ENCODE measurements at places on chromosomes 12 and 14.
A peak's percentile ranks its signal among the peaks of the same experiment; 100 is the strongest.

DNA sequence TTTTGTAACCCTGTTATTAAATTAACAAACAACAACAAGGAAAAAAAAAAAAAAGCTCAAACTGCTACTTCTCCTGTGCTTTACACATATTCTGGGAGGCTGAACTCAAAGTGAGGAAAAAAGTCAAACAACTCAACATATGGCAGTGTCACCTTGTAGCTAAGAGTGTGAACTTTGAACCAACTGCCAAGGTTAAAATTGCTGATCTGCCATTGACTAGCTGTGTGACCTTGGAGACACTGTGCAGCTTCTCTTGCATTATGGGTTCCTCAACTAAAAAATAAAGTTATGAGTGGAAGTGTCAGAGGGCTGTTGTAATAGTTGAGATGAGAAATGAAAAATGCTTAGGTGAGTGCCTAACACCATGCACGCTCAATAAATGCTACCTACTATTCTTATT is 34.2 kb downstream of the STXBP6 start:
- no peak for DNase-seq

- DNase-seq = no peak
Observed at GRCh38 chr14:85911044-85911443, 381.1 kb downstream of the FLRT2 start.

DNA sequence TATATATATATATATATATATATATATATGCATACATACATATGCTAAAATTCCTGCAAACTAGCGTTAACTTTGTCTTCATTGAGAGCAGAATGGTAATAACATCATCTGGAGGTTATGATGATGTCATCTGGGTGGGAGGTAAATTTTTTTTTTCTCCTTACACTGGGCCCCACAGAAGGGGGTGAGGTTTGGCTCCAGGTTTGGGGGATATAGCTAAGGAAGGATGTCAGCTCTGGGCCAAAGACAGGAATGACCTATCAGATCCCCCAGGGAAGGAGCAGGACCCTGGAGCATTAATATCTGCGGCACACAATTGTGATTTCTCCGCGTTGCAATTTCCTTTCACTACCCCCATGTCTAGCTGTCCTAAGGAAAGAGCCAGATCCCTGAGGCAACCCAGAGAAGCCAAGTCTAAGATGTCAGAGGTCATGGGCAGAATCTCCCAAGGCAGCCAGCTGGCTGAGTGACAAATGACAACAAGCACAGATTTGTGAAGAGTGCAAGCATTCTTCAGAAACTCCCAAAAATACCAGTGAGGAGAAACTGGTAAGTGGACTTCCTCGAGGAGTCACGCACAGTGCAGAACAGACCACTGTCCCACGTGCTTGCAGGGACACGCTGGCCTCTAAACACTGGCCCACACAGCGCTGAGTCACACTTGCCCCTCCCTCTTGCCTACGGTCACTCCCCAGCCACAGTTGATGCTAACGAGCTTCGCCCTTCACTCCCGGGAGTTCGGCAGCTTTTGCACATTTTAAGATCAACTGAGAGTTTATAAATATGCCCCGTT is 9.9 kb downstream of the UBC start:
- peak; percentile 46 for DNase-seq

DNA sequence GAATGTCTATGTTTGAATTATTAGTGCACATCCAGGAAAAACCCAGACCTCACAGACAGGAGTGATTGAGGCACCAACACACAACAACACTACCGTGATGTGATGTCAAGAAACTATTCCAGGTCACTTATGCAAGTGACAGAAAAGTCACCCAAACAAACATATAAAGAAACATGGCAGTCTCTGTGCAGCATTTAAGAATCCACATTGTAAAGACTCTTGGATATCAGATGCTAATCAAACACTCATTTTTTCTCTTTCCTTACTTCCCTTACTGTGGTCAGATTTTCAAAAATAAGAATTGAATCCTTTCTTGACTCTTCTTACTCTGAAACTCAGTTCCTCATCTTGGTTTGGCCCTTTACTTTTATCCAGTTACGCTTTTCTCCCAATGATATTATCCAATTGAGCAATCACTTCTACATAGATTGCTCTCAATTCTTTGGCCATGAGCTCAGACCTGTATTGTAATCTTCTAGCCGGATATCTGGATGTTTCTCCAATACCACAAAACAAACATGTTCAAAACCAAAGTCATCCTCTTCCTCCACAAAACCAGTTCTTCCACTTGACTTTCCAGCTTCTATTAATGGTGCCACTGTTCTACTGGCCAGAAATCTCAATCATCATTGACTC is 115.4 kb downstream of the DUSP6 start:
- no peak for DNase-seq

DNA sequence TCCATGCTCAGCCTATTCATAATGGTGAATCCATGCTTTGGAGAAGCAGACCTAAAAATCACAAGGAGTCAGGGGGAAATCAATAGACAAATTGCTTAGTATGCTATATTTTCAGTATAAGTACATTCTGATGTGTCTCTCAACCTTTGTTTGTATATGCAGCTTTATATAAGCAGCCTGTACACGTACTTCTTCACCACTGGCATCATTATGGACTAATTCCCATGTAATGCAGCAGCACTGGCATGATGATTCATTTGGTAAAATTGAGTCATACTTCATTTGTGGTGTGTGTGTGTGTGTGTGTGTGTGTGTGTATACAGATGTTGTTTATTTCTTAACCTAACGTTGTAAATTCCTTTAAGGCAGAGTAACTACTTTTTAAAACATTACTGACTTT is 10.9 kb downstream of the DCP1B start:
- DNase-seq = no peak

DNA sequence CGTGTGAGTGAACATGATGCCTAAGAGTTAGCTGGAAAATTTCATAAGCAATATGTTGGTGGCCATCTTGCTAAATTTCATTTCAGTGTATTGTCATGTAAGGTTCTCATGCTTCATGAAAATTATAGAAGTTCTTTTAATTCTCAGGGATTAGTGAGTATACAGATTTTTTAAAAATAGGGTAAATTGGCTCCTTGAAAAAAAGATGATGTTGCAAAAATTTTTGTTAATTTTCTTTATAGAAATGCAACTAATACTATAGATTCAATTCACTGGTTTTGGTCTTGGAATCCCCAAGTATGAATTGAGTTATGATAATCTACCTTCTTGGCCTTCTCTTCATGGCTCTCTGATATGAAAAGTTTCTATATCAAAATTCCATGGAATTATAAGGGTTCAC is 75.4 kb downstream of the NTN4 start:
- no peak for DNase-seq

DNA sequence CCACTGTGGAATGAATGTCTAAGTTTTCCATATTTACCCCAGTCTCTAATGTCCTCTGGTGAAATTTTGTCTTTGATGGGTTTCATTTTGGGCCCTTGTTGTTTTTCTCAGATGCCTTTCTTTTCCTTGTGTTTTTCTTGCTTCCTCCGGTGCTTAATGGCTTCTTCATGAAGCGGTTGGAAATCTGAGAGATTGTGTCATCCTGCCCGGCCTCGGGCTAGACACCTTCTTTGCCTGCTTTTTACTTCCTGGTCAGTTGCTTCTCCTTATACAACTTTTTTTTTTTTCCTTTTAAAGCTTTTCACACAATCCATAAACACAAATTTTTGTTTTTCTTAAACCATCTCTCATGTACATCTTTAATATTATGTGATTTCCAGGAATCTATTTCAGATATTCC is 7.1 kb downstream of the ETV6 start:
- no peak for DNase-seq

DNA sequence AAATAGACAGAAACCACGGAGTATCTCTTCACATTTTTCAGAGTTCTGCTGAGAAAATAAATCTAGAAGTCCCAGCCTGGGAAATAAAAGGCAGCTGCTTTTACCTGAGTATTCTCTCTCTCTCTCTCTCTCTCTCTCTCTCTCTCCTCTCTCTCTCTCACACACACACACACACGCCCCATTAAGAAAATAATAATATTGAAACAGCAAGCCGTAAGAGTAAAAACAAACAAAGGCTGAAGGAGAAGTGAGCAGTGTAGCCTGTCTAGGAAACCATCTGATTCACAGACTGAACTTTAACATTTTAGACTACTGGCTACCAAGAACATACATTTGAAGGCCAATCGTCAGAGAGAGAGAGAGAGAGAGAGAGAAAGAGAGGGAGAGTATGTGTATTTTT is 8.4 kb downstream of the PTHLH start:
- DNase-seq = no peak

GRCh38 chr12:22408610-22409376 is 74.3 kb upstream of the ST8SIA1 start:
- peak; percentile 2 for DNase-seq

DNA sequence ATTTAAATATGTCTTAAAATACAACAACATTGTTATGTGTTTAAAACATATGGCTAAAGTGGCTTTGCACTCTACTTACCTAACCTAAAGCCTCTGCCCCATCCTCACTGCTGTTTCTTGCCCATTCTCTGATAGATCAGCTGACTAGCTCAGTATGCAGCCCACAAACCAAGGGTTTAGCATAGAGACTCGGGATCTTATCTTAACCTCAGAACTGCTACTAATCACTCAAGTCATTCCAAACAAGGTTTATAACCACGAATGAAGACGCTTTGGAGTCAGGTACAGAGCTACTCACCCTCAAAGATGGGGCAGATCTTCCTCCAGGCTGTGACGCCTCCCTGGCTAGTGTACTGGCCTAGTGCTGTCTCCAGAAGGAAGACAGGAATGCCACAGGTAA is 19.3 kb downstream of the SLC6A13 start:
- no peak for DNase-seq

DNA sequence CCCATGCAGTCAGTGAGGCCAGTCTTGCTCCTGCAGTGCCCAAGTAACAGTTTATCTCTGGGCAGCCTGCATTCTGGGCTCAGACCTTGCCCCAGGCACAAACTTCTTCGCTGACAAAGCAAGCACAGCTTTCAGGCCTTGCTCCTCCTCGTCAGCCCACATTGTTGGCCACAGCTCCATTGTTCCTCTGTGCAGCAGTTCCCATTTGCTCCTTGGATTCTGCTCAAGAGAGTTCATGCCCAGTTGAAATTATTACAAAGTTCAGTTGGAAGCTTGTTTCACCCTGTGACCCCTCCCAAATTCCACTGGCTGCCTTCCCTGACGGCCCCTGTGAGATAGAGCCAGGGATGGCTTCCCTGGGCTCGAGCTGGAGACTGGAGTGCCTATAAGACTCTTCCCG is 163.4 kb upstream of the DDHD1 start:
- no peak for DNase-seq

GRCh38 chr12:117461732-117462131 is 100.3 kb upstream of the NOS1 start:
- no peak for DNase-seq

DNA sequence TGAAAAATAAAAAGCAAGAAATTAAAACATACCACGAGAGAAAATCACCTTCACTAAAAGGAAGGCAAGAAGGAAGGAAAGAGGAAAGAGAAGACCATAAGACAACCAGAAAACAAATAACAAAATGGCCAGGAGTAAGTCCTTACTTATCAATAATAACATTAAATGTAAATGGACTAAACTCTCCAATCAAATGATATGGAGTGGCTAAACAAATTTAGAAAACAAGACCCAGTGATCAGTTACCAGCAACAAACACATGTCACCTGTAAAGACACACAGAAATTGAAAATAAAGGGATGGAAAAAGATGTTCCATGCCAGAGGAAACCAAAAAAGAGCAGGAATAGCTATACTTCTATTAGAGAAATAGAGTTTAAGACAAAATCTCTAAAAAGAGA is 85.0 kb upstream of the SLC38A4 start:
- no peak for DNase-seq

GRCh38 chr12:45638386-45638785 is 91.1 kb upstream of the ARID2 start:
- no peak for DNase-seq

GRCh38 chr12:27331291-27331926 is 1.2 kb upstream of the BMAL2 start:
- DNase-seq = no peak

GRCh38 chr14:73833530-73834260 is 17.9 kb upstream of the PTGR2 start:
- DNase-seq = no peak

DNA sequence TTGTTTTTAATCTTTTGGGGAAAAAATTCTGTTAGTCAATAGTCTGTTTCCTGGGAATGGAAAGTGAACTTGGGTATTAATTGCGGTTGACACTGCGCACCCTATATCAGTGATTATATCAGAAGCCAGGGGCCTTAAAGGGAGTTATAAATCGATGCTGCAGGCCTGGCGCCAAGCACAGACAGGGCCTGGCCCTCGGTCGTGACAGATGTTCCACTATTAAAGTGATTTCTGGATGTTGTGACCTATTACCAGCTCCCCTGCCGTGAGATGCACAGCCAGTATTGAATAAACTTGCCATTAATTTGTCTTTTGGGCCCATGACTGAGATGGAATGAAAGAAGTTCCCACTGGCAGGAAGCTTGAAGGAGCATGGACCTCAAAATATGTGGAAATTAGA is 45.1 kb upstream of the KITLG start:
- no peak for DNase-seq

GRCh38 chr12:21894792-21895595 is 46.2 kb downstream of the ABCC9 start:
- DNase-seq = no peak

DNA sequence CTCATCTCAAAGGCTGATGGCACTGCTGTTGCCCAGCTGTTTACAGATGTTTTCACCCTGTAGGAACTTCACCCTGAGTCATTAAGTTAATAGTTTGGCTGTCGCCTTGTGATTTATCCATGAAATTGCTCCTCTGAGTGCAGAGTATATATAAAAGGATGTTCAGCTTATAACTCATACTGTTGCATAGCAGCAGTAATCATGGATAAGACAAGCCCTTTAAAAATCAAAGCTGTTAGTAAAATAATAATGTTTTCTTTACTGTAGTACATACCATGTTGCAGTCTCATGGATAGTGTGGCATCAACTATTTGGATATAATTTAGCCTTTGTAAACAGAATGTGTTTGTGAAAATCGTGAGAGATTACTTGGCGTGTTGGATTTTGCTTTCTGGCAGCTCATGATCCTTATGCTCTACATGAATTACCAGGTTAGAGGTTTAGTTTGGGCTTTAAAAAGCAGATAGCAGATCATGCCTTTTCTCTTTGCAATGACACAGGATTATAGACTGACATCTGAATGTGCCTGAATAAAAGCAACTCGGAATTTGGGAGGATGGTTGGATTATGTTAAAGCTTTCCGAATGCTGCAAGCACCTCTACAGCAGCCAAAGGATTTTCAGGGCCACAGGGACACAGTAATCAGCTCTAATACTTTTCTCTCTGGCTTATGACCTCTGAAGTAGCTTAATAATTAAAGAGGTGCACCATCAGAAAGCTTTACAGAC is 279.7 kb upstream of the ATP2B1 start:
- DNase-seq = peak; percentile 59

DNA sequence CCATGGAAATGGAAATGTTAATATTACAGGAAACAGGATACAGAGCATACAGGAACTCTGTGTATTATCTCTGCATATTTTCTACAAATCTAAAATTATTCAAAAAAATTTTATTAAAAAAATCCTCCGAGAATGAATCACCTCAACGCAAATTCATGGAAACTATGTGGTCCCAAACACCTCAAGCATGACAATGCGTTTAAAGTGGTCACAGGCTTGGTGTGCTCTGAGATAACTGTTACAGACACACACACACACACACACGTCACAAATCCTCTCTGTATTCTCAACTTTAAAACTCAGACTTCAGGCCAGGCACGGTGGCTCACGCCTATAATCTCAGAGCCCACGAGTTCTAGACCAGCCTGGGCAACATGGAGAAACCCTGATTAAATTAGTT is 45.3 kb upstream of the MTERF2 start:
- DNase-seq = no peak
